NCI-H748 treated with DMSO at 0.1 percent for 48 hours (cell line): ENCODE measurements at places on chromosomes 7 and 10.

DNA sequence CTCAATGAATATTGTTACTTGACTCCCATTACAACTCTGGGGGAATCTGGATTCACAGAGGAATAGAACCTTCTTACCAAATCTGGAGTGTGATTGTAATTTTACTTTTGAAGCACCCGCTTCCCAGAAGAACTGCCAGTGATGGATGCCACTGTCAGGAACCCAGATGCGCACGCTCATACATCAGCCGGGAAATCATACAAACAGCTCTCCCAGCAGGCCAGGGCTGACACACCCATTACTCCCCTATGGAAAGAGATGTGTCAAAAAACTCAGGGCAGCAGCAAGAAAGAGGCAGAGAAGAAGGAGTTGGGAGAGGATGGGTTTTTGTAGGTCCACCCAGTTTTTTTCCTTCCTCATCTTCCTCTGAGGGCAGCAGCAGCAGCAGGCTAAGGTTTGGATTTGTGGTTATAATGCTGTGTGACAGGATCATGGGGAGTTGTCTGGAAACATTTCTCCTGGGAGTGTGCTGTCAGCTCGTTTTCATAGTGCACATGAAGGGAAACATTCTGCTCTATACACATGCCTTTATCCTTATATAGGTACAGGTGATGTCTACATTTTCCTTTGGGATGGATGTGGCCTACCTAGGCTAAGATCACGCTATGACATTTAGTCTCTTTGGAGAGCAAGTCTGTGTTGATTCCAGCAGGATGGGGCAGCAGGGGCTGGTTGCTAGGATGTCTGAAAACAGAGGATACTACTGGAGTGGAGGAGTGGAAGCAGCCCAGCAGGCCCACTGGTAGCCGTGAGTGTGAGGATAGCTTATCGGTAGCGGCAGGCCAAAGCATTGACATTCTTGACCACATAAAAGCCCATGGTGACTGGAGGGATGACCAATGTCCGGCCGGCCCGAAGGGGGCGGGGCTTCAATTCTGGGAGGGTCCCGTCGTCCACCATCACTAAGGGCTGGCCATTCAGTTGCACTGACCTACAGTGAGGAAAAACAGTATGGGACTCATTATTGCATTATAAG is 12.4 kb upstream of the HPS1 start:
- no peak for DNase-seq

GRCh38 chr10:92569071-92569470 is 4.8 kb downstream of the IDE start:
- DNase-seq: no peak

DNA sequence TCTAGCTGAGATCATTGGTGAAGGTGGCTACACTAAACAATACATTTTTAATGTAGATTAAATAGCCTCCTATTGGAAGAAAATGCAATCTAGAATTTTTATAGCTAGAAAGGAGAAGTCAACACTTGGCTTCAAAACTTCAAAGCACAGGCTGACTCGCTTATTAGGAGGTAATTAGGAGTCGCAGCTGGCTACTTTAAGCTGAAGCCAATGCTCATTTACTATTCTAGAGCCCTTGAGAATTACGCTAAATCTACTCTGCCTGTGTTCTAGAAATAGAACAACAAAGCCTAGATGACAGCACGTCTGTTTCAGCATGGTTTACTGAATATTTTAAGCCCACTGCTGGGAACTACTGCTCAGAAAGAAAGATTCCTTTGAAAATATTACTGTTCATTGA is 101.6 kb upstream of the EEPD1 start:
- DNase-seq: no peak

DNA sequence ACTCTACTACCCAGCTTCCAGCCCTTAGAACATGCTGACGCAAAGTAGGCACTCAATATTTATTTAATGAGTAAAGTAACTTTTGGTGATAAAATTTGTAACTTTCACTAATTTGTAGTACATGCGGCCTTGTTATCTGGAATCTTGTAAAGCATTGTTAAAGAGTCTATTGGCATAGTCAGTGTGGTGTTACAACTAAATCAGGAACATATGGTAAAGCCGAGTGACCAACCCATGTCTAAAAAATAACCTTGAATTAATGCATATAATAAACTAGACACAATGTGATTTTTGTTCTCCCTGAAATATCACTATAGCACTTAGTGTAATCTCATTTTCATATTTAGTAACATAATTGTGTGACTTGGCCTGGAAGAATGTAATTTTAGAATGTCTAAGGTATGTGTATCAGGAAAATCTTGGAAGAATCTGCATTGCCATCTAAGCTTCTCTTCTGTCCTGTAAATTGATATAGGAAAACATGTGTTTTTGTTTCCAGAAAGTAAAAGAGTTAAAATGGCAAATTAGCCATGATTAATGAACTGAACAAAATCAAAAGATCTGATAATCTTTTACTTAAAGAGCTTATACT is 256.7 kb upstream of the GNAI1 start:
- no peak for DNase-seq

DNA sequence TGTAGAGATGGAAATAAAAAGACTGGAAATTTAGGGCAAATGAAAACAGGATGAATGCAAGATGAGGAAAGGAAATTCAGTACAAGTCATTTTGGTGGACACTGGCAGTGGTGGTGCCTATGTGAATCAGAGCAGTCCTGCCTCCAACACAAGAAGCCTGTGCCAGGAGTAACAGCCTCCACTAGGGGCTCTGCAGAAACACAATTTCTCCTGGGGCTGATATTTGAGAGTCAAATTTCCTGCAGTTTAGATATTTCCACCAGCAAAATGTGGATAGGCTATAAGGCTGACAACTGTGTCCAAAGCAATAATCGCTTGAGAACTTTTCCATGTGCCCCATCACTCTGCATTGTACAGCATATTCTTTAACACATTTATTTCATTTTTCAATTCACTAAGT is 4.7 kb upstream of the PLXDC2 start:
- DNase-seq: no peak

DNA sequence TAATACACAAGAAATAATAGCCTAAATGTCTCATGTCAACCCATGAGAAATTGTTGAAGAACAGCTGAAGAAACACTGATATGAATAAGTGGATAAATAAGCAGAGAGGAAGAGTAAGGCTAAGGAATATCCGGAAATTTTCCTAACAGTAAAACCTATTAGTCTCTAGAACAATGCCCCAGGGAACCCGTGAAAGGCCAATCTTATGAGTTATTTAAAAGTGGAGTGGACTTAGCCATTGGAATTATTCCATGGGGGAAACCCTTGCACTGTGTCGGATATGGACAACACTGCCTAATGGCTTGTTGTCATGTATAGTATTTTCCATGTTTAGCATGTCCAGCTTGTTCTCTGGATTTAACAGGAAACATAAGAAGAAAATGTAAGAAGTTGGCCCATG is 217.2 kb upstream of the PLXNA4 start:
- no peak for DNase-seq

GRCh38 chr7:106057204-106057961 is 54.7 kb downstream of the SYPL1 start:
- no peak for DNase-seq

DNA sequence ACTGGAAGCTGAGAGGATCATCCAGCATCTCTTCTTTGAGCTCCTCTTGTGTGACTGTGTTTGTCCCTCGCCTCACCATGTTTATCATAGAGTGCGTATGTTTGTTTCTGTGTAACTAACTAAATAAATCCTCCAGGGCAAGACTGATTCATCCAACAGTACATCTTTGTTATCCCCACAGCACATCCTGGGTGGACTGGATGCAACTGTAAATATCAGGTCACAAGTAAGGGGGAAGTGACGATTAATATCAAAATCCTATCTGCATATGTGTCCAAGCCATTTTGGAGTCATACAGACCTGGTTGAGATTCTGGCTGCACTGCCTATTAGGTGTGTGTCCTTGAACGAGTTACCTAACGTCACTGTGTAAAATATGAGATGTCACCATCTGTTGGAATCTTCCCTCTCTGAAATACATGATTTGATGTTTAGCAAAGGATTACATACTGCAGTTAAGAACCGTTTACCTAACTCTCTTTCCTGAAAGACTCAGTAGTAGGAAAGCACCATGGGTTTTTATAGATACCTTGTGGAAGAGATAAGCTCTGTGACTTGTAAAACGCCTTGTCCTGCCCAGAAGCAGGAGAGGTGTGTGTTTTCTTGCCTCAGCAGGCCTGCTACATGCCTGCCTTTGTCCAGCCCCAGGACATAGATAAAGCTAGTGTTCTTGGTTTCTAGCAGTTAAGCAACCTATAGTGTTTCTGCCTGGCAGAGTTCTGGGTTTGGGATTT is 25.8 kb downstream of the WBP1L start:
- no peak for DNase-seq

DNA sequence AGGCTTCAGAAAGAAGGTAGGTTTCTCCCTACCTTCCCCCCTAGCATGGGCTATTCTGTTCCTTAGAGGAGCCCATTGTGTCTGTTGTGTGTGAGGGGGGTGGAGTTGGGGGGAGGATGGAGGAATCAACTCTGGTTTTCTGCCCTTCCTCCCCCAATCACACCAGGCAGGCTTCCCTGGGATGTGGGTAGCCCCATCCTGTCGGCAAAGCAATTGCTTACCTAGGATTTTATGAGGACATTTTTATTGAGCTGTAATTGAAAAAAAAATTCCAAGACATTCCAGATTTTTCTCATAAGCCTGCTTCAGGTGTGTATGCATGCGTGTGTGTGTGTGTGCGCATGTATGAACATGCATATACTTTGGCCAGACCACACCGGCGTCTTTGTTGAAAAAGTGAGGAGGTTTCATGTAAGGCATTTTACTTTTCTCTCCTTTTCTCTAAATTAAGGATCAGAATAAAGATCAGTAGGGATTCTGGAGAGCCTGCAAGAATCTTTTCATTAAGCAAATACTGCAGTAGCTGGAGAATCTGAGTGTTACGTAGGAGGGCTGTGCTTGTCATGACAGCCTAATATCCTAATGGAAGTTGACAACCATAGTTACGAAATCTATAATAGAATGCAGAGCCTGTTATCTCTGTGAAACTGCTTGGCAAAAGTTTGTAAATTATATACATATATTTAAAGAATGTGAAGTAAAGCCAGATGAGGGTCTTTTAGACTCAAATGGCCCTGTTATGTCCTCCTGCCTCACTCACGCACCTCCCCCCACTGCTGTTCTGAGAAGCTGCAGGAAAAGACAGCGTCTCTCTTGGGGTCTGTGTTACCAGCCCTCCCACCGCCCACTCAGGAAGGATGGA is 27.3 kb upstream of the SAMD8 start:
- no peak for DNase-seq

- DNase-seq: no peak
Measured at GRCh38 chr10:74898201-74898976, 72.0 kb downstream of the KAT6B start.

- no peak for DNase-seq
Measured at GRCh38 chr10:71848325-71849275, 2.5 kb downstream of the PSAP start.

DNA sequence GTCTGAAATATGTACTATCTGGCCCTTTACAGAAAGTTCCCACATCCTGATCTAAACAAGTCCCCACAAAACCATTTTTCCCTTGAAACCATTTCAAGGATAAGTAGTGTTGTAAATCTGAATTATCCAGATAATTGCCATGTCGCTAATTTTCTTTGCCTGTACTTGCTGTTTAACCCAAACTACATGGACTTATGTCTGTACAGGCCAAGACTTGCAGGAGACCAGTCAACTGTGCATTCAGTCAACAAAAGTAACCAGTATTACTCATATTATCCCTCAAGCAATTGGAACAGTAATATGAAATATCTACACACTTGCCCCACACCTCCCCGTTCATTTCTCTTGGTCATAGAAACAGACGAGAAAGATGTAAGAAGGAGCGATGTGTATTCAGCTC is 347.8 kb upstream of the NFE2L3 start:
- DNase-seq: no peak

- no peak for DNase-seq
Measured at GRCh38 chr10:62734781-62735463, 69.6 kb upstream of the ADO start.

- DNase-seq: no peak
Measured at GRCh38 chr7:22663721-22664120, 63.3 kb upstream of the IL6 start.

- DNase-seq: no peak
Measured at GRCh38 chr10:29131952-29132547, 156.8 kb upstream of the LYZL1 start.

DNA sequence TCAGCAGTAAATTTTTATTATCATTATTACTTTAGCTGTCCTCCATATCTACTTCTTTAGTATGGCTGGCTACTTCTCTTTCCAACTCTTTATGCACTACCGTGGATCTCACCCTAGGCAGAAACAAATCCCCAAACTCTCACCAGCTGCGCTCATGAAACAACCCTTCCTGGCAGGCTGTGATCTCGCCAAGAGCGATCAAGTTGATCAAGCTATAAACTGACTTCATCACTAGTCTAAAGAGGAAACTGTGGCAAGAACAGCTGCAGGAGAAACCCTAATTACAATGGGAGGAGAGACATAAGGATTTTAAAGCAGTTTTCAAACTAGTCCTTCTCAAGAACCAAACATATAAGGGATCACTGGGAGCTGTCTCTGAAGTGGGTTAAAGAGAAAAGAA is 160.5 kb upstream of the PRSS58 start:
- DNase-seq: no peak

- DNase-seq: no peak
Measured at GRCh38 chr7:157889480-157889879, 552.7 kb downstream of the DNAJB6 start.
